ENCODE measurements at places on chromosomes 5 and 9.

DNA sequence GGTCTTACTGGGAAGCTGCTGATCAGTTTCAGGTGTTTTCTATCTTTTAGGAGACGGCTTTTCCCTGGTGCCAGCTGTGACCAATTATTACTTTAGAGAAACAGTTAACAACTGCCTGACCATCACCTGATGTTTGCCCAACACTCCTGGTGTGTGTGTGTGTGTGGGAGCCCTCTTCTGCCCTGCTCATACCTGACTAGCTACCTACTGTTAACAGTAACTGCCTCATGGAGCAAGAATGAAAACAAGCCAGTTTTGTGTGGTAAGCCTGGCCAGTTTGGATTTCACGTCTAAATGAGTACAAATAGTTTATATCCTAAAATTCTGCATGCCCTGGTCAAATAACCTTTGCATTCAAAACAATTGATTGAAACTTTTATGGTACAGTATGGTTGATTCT, 46.1 kb upstream of the RIOK2 start:
- DNase-seq, result no peak

- no peak for DNase-seq
Measured at GRCh38 chr9:1046639-1047572, 3.3 kb upstream of the DMRT2 start.

GRCh38 chr9:103999375-104000062, 94.6 kb upstream of the SMC2 start:
- no peak for DNase-seq

DNA sequence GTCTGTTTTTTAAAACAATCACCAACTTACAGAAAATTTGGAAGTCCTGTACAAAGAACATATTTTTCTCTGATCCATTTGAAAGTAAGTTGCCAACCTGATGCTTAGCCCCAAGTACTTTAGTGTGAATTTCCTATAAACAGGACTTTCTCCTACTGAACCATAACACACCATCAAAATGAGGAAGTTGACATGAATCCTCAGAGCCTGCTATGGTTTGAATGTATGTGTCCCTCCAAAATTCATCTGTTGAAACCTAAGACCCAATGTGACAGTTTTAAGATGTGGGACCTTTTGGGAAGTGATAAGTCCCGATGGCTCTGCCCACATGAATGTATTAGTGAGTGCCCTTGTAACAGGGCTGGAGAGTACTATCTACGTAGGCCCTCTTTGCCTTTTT, 6.4 kb upstream of the ACOT12 start:
- no peak for DNase-seq

DNA sequence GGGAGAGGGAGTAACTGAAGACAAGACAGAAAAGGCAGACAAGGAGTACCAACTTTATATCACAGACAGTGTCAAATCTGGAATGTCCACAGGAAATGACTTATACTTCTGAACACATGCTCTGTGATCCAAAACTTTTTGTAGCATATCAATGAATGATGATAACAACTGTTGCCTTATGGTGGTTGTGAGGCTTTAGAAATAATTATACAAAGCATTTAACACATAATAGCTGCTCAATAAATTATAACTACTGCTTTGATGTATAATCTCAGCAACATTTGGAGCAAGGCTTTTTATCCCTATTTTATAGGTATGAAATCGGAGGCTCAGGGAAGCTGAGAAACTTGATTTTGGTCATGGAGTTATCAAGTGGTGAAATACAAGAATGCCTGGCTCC, 3.3 kb upstream of the ASTN2 start:
- DNase-seq, result no peak

DNA sequence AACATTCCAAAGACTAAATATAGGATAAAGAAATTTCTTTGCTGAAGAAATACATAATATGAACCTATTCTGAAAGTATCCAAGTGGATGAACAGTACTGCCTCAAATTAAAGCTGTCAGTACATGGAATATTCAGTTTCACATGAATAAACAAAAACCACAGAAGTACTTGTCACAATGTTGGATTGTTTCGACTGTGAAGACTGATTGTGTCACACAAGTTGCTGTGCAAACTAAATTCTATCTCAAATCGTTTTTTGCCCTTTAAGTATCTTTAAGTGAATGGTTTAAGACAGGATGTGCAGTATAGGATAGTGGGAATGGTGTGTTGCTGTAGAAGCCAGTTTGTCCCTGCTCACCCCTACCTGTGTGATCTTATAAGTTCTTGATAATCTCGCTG, 137.4 kb upstream of the OTULINL start:
- DNase-seq, result no peak

GRCh38 chr9:5838884-5839571, 6.1 kb upstream of the ERMP1 start:
- no peak for DNase-seq

GRCh38 chr5:78597068-78597973, 51.3 kb downstream of the LHFPL2 start:
- no peak for DNase-seq

DNA sequence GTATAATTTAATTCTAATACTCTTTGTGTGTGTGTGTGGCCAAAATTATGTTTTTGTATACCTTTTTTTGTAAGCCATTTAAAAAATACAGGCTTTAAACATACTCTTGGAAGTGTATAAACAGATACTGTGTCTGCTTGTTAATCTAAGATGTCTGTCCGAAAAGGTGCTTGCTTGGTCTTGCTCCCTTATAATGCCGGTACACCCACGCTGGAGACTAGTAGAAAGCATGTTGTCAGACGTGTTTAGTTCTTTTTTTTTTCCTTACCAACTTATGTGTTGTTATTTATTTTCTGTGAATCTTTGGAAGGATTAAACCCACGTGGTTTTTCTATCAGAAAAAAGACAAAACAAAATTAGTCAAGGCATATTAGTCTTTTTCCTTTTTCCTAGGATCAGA, 9.5 kb downstream of the GAPVD1 start:
- no peak for DNase-seq

- DNase-seq, result peak; percentile 85
Measured at GRCh38 chr9:137046088-137046787, at the start of gene NPDC1. NPDC1 (minus strand) TSS chr9:137046177; CDS start chr9:137045989, 188 bp downstream.

DNA sequence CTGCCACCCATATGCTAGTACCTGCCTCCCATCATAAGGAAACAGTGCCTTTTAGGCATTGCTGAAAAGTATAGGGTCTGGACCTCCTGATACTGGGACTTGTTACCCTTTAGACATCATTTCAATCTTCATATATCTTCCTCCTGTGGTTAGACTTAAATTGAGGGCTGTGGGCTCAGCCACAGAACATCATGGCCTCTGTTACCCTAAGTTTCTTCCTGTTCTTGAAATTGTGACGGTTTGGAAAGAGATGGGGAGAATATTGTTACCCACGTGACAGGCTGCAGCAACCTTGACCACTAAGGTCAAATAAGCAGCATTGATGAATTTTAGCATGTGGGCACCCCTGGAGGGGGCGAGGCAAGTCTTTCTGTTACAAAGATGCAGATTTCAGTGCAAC, 87.7 kb downstream of the PDE8B start:
- no peak for DNase-seq

- DNase-seq, result no peak
Measured at GRCh38 chr9:119792242-119792641, 423.0 kb upstream of the BRINP1 start.

GRCh38 chr9:16591092-16591491, 279.4 kb downstream of the BNC2 start:
- no peak for DNase-seq

DNA sequence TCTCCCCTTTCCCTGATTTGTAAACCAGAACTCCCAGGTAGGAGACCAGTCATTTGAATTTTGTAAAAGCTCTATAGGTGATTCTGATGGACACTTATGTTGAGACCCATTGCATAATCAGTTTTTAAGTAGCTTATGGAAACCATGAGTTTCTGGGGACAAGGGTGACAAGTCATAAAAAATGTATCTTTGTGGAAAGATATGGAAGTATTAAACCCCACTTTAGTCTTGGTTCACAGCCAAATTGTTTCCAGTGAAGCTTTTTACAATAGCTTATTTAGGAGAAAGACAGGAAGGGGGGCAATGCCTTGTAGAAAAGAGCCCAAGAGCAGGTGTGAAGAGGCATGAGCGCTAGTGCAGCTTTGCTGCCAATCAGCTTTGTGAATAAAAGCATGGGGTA, 453 bp upstream of the CCL28 start:
- DNase-seq, result no peak

DNA sequence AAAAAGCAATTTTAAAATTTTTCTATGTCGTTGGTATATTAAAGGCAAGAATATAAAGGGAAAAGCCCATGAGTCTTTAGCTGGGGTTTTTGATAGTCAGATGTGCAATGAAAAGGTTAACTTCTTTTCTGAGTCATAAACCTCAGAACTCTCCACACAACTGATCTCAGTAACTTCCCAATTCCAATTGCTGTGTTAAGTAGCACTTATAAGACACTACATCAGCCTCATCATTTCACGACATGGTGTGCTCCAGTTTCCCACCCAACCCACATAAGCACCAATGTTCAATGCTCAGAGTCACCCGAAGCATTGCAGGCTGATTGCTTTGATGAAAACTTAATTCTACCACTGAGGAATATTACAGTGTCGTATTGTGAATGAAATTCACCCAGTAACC, 155.8 kb downstream of the TSSK1B start:
- DNase-seq, result no peak

DNA sequence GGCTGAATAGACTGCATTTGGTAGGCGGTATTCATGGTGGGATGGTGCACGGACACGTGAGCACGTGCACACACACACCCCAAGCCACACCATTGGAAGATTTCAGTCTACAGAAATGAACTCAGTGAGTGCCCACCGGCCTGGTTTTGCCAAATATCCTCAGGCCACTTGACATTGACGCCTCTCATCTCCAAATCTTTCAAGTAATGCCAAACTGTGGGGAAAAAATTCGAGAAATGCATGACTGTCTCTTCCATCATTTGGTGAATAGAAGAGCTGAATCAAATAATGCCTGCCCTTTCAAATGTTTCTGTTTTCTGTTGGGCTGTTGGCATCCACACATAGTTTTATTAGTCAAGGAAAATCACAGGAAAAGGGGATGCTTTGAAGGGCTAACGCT, 182.3 kb upstream of the EFNA5 start:
- DNase-seq, result no peak

GRCh38 chr5:99879791-99880511, 655.2 kb upstream of the FAM174A start:
- DNase-seq, result no peak

- no peak for DNase-seq
Measured at GRCh38 chr9:34045903-34046302, 2.8 kb downstream of the UBAP2 start.

DNA sequence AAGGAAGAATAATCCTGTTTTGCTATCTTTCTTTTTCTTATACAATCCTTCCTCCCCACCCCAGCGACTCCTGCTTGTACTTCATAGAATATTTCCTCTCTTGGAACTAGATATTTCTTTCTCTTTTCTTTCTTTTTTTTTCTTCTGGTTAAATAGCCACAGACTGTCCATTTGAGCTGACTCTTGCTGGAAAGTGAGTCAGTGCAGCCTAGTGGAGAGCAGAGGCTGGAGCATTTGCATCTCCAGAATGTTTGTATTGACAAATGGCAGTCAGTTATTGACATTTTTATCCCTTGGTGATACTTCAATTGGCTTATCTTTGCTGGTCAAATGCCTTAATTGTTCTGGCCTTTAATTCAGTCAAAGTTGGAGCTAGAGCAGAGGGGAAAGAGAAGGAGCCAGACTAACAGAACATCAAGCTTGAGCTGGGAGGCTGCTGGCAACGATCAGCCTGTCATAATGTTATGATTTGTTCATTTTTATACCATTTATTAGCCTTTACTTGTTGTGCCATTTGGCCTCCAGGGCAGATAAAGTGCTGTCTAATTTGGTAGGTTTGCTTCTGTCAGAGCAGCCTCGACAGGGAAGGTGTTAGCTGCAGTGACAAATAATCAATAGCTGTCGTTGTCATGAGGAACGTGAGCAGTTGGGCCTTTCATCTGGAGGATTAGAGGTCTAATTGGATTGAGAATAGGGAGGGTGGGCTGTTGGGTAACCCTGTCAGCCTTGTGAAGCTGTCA, 69.0 kb downstream of the INVS start:
- no peak for DNase-seq

- no peak for DNase-seq
Measured at GRCh38 chr5:40995801-40996586, 75.1 kb downstream of the MROH2B start.

- DNase-seq, result no peak
Measured at GRCh38 chr5:119036101-119036762, 34.7 kb upstream of the DMXL1 start.

- no peak for DNase-seq
Measured at GRCh38 chr5:157650991-157651611, 1.1 kb downstream of the SOX30 start.

- DNase-seq, result no peak
Measured at GRCh38 chr9:136153381-136154065, 34.8 kb upstream of the TMEM250 start.

DNA sequence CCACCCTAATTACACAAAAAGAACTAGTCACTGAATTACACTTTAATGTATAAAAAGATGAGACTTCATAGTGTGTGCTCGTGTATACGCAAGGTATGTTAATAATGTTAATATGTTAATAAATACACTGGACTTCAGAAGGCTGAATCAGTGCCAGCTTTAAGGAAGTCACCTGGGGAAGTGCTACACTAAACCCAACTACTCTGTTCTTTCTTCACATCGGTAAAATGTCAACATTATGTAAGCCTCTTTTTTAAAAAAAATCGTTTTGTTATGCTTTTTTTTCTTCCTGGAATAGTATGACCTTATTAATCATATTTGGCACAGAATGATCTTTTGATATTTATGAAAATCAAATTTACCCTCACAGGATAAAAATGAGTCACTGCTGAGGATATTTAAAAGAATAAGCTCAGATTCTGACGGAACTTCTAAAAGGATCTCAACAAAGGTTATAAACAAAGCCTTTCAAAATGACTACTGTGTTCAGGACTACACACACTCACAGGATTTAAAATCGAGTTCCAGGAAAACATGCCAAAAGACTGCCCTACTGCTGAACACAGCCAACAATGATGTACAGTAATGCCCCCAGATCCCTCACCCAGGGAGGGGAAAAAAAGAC, 75.9 kb downstream of the AUH start:
- no peak for DNase-seq

- no peak for DNase-seq
Measured at GRCh38 chr9:76592091-76592973, 133.3 kb downstream of the GCNT1 start.

DNA sequence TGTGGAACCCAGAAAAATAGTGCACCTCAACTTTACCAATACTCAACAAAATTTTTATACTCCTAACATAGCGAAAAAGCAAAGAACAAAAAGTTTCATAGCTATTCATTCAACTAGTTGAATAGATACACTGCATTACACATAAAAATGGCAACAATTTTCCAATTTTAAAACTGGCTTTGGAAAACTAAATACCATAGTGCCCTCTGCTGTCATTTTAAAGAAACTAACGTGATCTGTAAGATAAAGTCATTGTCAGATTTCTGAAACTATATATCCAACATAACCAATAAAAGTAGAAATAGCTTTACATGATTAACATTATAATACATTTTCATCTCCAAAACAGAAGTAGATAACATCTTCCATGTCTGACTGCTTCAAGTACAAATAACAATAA, 31.6 kb downstream of the DTWD2 start:
- DNase-seq, result no peak

GRCh38 chr5:601771-602465, 10.2 kb upstream of the CEP72 start:
- no peak for DNase-seq

- DNase-seq, result no peak
Measured at GRCh38 chr9:89803403-89803802, 198.6 kb downstream of the GADD45G start.

GRCh38 chr9:70083429-70083828, 39.8 kb downstream of the MAMDC2 start:
- no peak for DNase-seq
